ENCODE measurements at places on chromosomes 2 and 18.

DNA sequence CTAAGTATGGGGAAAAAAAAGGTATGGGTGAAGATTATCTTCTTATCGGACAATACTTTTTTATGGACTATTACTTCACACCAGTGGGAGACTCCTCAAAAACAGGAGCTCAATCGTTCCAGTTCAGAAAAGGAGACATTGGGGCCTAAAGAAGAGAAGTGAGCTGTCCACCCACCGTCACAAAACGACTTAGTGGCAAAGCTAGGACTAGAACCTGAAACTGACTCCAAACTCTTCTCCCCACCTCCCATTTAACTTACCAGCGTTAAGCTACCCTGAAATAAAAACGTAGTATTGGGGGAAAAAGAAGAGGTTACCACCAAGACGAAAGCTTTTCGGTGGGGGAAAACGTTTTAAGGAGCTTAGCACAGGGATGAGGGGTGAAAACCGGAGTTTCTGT lies 503 bp downstream of the GTF3C3 start:
- no peak for DNase-seq

DNA sequence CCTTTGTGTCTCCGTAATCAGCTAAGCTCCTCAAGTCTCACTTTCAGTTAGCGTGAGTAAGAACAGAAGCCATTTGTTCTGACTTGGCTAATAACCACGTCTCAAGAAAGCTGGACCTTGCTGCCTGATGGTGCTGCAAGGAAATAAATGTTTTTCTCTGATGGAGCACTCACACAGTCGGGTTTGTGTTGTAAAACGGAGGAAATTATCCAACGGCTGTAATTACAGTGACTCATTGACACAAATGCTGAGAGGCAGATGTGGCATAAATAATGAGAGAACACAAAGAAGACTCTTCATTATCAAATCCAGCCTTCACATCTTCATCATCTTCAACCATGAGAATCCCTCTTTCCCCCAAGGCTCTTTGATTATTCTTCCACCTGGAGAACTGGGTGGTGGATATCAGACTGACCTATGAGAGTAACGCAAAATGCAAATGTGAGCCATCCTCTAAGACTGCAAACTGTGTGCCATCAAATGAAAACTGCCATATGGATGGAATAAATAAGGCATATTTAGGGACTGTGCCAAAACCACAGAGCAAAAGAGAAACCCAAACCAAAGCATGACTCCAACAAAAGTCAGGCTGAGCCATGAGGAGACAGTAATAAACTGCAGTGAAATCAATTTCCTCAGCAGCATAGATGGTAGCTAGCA lies 252.6 kb downstream of the RND3 start:
- peak; percentile 94 for DNase-seq

DNA sequence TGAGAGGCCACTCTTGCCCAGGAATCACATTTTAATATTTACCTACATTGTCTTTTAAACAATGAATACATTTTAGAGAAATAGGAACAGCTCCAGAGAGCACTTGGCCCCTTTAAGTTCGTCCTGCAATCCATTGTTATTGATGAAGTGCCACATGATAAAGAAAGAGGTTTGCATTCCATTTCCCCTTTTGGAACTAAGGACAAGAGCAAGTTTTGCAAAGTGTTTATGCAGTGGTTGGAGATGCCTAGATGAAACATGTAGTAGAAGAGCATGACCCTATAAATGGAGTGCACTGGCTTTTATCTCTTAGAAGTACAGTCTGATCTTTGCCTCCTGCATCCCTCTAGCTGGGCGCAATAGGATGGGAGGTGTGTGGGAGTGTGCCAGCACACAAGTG lies 118.7 kb upstream of the CNTNAP5 start:
- DNase-seq, result no peak

- DNase-seq, result no peak
These were observed 513.1 kb downstream of the PARD3B start for GRCh38 chr2:205058409-205058808.

DNA sequence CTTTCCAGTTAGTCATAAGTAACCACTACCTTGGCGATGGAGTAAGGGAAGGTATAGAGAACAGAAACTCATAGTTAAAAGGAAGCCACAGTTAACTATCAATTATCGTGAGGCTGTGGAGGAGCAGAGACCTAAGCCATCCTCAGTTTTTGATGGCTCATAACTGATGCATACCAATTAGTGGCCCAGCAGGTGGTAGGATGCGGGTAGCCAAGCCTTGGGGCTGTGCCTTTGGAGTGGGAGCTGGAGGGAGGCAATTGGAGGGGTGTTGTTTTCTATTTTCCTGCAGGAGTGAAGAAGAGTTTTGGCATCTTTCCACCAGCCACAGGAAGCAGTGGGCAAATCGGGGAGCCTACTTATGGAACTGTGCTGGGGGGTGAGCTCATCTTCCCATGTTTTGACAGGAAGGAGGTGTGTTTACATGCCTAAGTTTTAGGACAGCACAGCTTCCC lies 194.8 kb downstream of the TPGS2 start:
- no peak for DNase-seq

- DNase-seq, result no peak
These were observed 2.0 kb downstream of the EIF2AK2 start for GRCh38 chr2:37154785-37155184.

GRCh38 chr2:43727634-43728014 lies 46.2 kb upstream of the DYNC2LI1 start:
- DNase-seq, result no peak

DNA sequence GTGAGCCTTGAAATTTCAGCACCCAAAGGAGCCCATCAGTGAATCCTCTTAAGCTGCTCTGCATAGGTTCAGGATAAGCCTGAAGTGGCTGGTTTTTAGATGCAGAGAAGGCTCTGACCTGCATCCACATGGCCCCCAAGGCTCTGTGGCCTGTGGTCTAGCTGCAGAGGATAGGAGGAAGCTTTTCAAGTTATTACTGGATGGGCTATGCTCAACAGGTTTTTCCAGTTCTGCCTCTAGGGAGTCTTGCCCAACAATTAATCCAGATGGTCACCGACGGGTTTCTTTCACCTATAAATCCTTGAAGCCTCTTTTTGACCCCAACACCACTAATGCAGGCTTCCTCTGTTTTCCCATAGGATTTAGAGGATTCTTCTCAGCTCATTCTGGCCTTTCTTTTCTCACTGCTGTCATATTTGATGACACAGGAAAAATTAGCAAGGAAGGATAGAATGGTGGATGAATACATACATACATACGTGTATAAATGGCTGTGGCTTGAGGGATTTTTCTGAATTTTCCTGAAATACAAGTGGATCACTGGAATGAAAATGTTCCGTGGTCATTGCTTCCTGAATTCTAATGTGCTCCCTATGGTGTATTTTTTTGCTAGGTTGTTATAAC lies 52.2 kb upstream of the BCL2L11 start:
- DNase-seq, result no peak

DNA sequence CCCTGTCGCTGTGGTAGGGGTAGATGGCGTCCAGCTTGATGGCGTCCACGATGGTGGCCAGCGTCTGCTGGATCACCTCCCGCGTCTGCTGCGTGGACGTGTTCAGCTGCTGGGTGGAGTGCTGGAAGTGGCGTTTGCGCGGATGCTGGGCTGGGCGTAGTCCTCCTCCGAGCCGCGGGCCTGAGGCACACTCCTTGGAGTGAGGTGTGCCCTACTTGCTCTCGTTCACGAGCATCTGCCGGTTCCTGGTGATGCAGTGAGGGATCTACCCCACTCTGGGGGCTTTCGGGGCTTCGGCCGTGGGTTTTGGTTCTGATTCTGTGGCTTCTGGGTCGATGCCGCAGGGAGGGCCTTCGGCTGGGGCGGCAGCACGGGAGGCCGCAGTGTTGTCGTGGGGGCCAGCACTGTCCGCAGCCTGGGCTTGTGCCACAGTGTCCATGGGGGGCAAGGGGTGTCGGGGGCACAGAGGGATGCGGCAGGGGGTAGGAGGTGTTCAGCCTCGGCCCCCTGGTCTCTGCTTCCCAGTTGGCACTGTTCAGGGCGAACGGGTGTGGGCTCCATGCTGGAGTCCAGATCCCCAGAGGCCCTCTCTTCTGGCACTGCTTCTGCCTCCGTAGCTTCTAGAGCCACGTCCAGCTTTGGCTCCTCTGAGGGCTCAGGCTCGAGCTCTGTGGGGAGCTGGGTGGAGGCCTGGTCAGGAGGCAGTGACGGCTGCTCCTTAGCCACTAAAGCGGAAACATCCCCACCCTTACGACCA lies 890.6 kb upstream of the LRRTM1 start:
- DNase-seq, result no peak

DNA sequence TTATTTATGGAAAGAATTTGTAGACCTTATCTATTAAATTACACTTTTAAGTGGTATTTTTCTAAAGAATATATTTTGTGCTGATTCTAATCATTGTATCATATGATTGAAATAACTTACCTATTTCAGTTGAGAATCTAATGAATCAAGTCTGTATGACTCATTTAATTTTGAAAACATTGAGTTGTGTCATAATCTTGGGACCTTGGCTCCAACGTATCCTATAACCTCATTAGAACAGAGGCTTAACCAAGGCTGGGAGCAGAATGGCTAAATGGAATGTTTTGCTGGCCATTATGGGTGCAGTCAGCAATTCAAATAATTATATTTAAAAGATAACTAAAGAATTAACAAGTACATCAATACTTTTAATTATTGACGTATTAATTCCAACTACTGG lies 19.6 kb upstream of the GULP1 start:
- DNase-seq, result no peak

Measured in GM04504 (cell line).